NCI-H1105 (cell line): ENCODE measurements at places on chromosomes 7 and 10.

DNA sequence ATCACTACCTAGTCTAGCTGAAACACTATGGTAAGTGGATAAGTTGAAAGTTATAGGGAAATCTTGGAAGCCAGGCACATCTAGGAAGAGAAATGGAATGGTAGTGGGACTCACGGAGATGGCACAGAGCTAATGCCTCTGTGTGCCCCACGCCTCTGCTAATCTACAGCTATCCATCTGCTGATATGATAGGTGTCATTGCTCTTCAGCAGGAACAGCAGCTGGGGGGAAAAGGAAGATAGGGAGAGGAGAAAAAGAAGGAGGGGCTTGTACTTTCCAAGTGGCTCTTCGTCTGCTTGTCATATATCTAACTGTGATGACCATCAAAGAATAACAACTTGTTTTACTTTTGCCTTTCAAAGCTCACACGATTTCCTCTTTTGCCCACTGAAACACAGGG lies 1199.1 kb upstream of the SORCS1 start:
- no peak for DNase-seq

GRCh38 chr10:124142006-124142739 lies 48.8 kb upstream of the CHST15 start:
- DNase-seq, result no peak

- no peak for DNase-seq
Observed at GRCh38 chr7:137696376-137696775, 150.4 kb downstream of the DGKI start.

DNA sequence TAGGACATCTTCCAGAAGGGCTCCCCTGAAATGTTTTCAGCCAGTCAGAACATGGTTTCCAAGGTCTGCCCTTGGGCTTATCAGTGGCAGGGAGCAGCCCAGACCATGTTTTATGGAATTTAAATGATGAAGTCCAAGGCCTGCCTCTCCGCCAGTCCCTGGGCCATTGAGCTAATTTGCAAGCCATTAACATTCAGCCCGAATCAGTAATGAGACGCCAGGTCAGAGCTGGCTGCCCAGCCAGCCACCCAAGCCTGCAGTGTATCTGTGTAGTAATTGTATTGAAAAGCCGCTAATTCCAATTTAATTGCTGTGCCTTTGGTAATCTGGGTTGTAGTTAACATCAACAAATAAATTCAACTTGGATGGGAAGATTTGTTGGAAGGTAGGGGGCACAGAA lies 131.4 kb downstream of the PAXIP1 start:
- DNase-seq, result no peak

- no peak for DNase-seq
Observed at GRCh38 chr7:27739301-27739908, 557 bp upstream of the TAX1BP1 start.

GRCh38 chr7:45421806-45422205 lies 152.4 kb upstream of the ADCY1 start:
- DNase-seq, result no peak

DNA sequence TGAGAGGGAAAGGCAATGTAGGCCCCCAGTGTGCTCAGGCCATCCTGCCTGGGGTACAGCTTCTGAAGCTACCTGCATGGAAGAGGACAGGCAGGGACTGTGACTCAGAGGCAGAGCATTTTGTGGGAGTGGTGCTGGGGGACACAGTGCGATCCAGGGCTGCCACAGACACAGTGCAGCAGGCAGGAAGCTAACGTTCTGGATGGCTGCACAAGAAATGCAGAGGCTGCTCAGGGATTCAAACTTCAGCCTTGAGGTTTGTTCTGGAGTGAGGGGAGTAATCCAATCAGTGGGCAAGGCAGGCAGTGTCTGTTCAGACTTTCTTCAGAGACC lies 648.0 kb upstream of the IGFBP3 start:
- DNase-seq, result no peak

DNA sequence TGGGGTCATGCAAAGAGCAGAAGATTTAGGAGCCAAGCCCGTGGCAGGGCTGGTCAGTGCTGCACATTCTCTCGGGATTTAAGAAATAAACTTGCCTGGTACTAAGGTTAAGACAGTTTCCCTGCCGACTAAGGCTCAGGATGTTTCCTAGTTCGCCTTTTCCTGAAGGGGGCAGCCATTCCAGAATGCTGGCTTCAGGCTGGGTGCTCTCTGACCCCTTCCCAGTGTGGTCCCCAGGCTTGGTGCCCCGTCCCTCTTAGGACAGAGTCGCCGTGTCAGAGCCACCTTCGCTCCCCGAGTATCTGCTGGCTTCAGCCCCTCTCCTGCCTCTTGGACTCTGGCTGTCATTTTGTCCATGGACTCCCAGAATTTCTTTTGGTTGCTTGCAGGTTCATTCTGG lies 117.2 kb downstream of the ELFN1 start:
- no peak for DNase-seq

DNA sequence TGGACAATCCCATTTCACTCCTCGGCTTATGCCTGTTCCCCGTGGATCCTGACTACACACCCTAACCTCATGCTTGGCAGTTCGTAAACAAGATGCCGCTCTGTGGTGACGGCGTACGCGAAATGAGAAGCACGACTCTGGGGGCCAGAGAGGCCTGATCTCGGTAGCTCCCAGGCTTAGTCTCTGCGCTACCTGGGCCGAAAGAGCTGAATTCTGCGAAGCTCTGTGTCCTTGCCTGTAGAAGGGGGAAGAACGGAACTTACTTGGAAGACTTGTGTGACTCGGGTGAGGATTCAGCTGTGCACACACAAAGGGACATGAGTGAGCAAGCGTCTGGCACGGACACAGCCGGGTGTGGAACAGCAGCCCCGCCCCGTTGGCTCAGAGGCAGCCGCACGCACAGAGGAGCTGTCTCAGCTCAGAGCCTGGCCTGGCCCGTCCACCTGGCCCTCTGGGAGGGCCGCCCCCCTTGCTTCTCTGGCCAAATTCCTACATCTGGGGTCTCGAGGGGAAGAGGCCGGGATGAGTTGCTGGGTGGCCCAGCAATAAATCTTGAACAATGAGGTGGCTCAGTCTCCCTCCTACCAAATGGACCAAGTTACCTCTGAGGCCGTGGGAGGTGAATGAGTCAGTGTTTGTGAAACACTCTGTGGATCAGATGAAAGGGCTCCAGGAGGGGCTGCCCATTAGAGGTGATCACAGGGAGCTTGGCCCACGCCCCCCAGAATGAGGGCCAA lies 83.8 kb downstream of the PDGFA start:
- no peak for DNase-seq

GRCh38 chr7:46764100-46764936 lies 817.6 kb downstream of the TNS3 start:
- DNase-seq, result no peak

DNA sequence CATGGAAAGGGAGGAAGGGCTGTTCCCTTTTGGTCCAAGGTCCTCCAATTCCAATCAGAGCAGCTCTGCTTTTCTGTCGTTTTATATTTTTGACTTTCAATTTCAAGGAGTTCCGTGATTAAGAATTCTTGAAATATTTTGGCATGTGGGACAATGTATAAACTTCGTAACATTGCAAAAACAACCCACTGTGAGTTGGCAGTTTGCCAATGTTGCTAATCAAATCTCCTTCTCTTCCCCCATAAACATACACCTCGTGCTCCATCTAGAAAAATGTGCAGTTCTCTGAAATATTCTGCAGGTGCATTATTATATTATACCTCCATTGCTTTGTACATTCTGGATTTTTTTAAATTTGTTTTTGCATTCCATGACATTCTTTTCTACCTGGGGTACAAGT lies 49.8 kb downstream of the POU6F2 start:
- DNase-seq, result no peak
